ENCODE measurements at places on chromosomes 5 and 9.
A peak's percentile ranks its signal among the peaks of the same experiment; 100 is the strongest.

- peaks cover 6% of the 10 kb centered on the region for H3K36me3 ChIP-seq
- H3K27ac ChIP-seq = no peak overlapping the region
- H3K4me1 ChIP-seq = no peaks in the 10 kb centered on the region
- H3K4me3 ChIP-seq = no peak overlapping the region
- no peak for DNase-seq
Observed at GRCh38 chr5:103014983-103015382, 105.0 kb downstream of the GIN1 start.

GRCh38 chr5:74538206-74538661 is 102.3 kb downstream of the ENC1 start:
- H3K4me3 ChIP-seq = no peak overlapping the region
- no peaks in the 10 kb centered on the region for H3K36me3 ChIP-seq
- peaks cover 4% of the 10 kb centered on the region for H3K4me1 ChIP-seq
- no peak overlapping the region for H3K27ac ChIP-seq
- H3K27me3 ChIP-seq = no peaks in the 10 kb centered on the region
- no peak for DNase-seq

DNA sequence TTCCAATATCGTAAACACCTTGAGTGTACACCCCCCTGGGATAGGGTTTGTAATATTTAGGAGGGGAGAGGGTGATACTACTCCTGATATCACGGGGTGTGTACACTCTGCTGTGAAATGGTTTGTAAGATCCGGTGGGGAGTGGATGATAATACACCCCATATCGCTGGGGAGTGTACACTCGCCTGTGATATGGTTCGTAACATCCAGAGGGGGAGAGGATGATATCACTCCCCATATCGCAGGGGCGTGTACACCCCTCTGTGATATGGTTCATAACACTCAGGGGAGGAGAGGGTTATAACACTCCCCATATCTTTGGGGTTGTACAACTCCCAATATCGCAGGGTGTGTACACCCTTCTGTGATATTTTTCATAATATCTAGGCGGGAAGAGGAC is 33.8 kb upstream of the SLC25A48 start:
- no peak overlapping the region for H3K27ac ChIP-seq
- H3K4me1 ChIP-seq = no peaks in the 10 kb centered on the region
- no peak for DNase-seq

DNA sequence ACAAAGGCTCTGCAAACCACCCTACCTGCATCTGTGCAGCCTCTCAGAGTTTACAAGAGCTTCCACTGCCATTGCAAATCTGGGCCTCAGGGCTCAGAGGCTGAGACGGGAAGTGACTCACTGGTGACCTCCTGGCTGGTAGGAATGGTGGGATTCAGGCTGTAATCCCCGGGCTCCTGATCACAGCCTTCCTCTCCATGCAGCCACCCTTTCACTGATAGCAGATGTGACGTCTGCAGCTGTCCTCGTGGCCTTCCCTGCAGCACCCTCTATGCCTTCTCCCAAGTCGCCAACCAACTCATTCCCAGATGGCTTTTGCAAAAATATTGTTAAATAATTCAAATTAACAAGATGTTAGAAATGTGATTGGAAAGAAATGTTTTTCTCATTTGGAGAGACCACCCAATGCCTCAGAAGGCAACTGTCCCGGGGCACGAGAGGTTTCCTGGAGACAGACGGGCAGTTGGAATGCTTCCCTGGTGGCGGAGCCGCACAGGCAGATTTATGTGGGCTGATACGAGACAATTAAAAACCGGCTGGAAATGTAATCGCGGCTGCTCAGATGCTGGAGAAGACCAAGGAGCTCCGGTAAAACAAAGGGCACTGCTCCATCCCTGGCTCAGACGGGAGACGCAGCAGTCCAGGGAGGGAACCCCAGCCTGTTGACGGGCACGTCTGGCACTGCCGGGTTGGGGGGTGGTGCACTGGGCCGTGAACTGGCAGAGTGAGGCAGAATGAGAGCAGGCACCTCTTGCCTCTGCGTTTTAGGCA is 34.4 kb upstream of the SLC25A51 start:
- no peaks in the 10 kb centered on the region for H3K27me3 ChIP-seq
- H3K4me3 ChIP-seq = no peak overlapping the region
- H3K27ac ChIP-seq = peak overlapping the region; percentile 33
- no peaks in the 10 kb centered on the region for H3K36me3 ChIP-seq
- DNase-seq = no peak
- peaks cover 3% of the 10 kb centered on the region for H3K4me1 ChIP-seq

DNA sequence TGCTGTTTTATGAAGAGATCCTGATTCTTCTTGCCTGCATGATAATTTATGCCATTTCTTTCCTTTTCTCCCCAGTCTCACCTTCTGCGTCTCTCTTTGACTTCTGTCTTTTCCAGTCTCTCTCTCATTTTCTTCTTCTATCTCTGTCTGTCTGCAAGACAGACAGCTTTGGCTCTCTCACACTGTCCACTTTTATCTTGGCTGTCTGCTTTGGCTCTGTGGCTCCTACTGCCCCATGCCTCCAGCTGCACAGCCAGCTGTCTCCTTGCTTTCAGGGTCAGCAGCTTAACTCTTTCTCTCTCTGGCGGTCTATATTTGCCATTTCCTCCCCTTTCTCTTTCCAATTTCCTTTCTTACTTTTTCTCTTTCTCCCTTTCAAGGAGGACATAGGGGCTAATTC is 971.1 kb upstream of the COX7C start:
- H3K27ac ChIP-seq = no peak overlapping the region
- H3K4me3 ChIP-seq = no peak overlapping the region

- H3K4me1 ChIP-seq = no peaks in the 10 kb centered on the region
- no peak overlapping the region for H3K4me3 ChIP-seq
- DNase-seq = no peak
- H3K27ac ChIP-seq = peak overlapping the region; percentile 33
- H3K36me3 ChIP-seq = no peaks in the 10 kb centered on the region
Observed at GRCh38 chr5:83551821-83552220, 80.3 kb downstream of the VCAN start.

DNA sequence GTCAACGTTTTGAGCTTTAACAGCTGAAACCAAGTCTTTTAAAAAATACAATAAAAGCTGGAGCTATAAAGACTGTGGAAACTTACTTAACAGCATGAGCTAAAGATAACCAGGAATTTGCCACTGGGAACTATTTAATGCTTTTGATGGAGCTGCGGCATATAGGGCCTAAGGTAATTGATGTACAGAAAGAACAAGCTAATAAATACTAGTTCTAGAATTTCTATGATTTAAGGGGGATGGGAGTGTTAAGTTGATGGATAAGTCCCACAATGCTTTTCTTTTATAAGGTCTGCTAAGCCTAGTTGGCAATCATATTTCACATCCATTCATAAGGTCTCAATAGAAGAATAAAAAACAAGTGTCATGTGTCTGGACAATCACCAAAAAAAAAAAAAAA is 334.0 kb upstream of the DMAC1 start:
- no peaks in the 10 kb centered on the region for H3K36me3 ChIP-seq
- no peaks in the 10 kb centered on the region for H3K27me3 ChIP-seq
- H3K4me3 ChIP-seq = no peak overlapping the region
- DNase-seq = no peak
- H3K4me1 ChIP-seq = no peaks in the 10 kb centered on the region
- H3K27ac ChIP-seq = no peak overlapping the region
